ENCODE measurements at places on chromosomes 6 and 20.

GRCh38 chr6:123619156-123619555 is 17.6 kb downstream of the TRDN start:
- DNase-seq = no peak

DNA sequence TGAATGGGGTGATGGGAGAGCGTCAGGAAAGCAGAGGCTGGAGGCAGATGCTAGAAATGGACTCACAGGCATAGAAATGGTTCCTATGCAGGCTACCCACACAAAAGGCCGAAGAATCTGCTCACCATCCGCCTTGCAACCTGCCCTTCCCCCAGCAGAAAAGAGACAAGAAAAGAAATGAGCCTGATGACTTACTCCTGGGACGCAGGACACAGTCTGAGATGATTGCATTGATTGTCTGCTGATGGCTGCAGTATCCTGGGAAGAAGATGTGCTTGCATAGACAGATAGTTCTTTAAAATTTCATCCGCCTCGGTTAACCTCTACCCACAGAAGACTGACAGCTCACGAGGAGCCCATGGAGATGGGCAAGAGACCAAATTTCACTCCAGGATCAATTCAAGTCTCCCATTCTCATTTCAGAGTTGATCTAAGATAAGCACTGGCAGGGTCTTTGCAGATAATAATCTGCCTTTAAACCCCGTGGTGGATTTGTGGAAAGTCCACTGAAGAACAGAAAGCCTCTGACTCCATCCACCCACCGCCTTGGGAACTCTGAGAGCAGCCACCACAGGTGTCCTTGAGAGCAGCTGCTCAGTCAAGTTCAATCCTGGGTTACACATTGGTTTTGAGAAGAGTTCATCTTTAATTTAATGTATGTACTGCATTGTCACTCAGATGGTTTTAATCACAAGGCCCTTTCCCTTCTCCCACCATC is 7.2 kb downstream of the AGPAT4 start:
- no peak for DNase-seq

DNA sequence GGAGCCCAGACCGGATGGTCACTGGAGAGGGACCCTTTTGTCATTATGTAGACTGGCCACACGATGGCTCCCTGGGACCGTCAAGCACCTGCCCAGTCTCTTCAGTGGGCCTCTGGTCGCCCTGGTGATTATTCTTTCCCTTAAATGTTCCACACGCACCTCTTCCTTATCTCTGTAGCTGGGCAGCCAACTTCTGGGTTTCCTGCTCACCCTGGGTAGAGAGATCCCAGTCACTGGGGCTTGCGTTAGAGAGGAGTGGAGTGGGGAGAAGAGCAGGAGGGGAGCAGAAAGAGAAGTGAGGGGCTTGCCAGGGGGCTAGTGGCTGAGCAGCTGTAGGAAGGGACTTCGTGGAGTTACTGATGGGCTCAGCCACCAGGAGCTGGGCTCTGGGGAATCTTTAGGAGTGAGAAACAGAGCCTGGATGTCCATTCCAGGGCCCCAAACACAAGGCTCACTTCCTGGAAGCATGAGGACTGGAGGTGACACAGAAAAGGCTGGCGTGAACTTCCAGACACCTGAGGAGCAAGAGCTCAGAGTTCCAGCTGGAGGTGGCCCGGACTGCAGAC is 150.1 kb downstream of the DHX35 start:
- peak; percentile 32 for DNase-seq

DNA sequence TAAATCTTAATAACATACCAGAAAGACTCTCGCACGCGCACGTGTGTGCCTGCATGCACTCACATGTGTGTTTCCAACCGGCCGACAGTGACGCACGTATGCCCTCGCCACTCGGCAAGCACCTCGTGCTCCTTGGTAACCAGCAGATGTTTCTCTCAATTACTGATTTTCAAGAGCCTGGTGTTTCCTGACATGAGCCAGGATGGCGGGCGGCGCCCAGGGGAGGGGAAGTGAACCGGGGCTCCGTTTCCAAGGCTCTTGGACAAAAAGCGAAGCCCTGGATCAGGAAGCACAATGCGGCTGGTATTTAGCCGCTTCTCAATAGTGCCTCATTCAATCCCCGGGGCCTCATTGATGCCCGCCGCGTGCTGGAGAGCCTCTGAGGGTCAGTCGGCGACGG is 37.7 kb downstream of the PMEPA1 start:
- peak; percentile 92 for DNase-seq

DNA sequence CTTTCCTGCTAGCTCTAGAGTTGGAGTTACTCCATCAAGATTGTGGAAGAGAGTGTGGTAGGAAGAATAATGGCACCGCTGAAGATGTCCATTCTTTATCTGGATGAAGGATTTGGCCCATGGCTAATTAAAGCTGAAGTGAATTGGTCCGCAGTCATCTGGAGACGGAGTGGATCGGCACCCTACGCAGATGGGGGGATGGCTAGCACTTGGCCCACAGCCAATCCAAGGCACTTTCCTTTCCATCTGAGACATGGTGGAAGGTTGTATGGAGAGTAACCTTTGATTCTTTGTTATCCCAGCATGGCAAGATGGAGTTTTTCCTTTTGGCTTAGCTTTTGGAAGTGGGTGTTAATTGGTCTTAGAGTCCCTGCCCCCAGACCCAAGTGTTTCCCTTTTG is 88.3 kb downstream of the JPH2 start:
- no peak for DNase-seq

- DNase-seq = peak; percentile 59
Observed at GRCh38 chr6:157530126-157530525, 149.1 kb downstream of the ZDHHC14 start.
